ENCODE measurements at places on chromosomes 2 and 18. TPM values are rescaled to one million over a fixed set of nuclear protein-coding genes. Genes with fewer than 3 reads are reported as not detected.

- DNase-seq: peak; percentile 30
Measured at GRCh38 chr2:235860111-235860510, 308.1 kb downstream of the GBX2 start.

DNA sequence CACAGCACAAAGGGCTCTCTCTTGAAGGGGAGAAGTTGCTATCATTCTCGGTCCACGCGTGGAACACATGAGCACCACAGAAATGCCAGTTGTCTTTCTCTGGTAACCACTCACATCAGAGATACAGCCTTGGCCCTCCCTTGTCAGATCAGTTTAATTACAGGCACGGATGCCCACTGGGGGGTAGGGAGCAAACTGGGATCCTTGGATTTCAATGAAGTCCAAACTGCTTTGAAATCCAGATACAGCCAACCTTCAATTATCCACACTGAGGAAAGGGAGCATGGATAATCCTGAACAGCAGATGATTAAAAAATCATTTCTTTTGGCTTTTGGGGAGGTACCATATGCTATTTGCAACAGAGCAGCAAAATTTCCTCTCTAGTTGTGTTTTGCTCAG lies 63.7 kb upstream of the DAPL1 start:
- DNase-seq: peak; percentile 13

The NDC80 gene
- 21.0 TPM for polyA plus RNA-seq

- DNase-seq: no peak
Measured at GRCh38 chr2:45743531-45744396, 92.3 kb downstream of the PRKCE start.
